Pulmonary artery endothelial cell (primary cell): ENCODE measurements at places on chromosomes 7 and 10. TPM values are rescaled to one million over a fixed set of nuclear protein-coding genes. Genes with fewer than 3 reads are reported as not detected.

DNA sequence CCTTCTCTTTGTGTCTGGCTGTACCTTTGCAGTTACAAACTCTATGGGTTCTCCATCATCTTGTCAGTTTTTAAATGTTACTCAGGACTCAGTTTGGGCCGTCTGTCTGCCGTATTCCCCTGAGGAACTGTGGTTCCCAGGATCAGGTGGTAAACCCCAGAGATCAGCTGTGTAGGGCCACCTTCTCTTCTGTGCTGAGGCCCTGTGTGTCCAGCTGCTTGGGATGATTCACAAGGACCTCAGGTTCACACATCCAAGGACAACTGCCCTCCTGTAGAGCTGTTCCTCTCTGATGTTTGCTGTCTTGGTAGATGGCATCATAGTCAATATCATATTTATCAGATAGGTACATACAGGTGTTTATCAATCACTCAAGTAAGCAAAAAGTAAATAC, 24.5 kb downstream of the CUL1 start:
- DNase-seq: no peak

Gene PNLIP
- not detected in 2 replicates for total RNA-seq

Gene PITX3
- 0.07 TPM in 1 of 2 replicates, not detected in the other for total RNA-seq

- no peak for DNase-seq
Observed at GRCh38 chr10:108783897-108784296, 1139.4 kb downstream of the XPNPEP1 start.

DNA sequence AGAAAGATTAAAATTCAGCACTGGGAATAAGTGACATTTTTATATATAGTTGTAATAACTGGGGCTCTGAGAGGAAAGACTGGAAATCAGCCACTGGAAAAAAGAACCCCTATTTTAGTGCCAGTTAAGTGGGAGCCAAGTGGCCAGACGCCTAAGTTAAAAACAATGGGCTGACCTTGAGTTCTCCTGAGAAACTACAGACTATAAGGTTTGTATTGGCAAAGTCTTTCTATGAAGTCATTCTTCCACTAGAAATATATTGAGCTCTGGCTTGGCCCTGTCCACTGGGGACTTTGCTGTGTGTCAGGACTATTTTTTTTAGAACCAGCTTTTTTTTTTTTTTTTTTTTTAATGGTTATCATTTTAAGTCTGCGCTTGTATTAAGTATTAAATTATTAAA, 210.6 kb upstream of the FZD8 start:
- no peak for DNase-seq

DNA sequence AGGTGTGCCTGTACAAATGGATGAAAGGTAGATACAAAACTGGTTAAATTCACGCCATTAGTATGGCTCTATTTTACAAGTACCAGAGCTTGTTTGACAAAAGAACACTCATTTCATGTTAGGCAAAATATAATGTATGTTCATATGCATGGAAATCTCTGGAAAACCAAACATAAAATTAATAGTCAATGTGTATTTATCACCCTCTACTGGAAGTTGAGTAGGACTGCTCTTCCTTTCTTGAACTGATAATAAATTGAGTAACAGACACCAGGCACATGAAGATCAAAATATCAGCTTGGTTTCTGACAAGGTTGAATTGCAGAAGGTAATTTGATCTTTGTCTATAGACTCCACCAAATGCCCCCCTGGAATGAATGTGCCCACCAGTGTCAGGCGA, 19.8 kb upstream of the AKR1B1 start:
- no peak for DNase-seq

Gene PSPH
- total RNA-seq: 55.8 and 79.4 TPM in 2 replicates

GRCh38 chr10:11699550-11700097, 42.6 kb upstream of the ECHDC3 start:
- no peak for DNase-seq
